ENCODE measurements at places on chromosomes 5 and 9.

DNA sequence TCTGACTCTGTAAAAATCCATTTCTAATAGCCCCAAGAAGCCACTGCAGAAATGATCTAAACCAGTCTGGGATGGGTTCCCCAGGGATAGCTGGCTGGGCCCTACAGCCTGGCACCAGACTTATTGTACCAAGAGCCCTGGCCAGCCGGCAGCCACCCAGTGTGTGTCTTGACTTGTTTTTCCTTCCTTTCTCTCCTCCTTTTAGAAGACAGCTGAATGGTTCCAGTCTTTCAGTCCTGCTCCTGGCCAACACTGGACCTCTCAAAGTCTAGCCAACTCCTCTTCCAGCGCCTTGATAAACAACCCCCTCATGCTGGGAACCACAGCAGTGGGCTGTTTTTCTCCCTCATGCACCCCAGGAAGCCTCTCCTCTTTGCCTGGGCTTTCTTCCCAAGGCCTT lies 34.1 kb downstream of the ATOX1 start:
- no peak for DNase-seq

GRCh38 chr9:1701113-1701512 lies 314.0 kb upstream of the SMARCA2 start:
- no peak for DNase-seq

- no peak for DNase-seq
Observed at GRCh38 chr9:115115117-115115880, 2.7 kb downstream of the TNC start.

DNA sequence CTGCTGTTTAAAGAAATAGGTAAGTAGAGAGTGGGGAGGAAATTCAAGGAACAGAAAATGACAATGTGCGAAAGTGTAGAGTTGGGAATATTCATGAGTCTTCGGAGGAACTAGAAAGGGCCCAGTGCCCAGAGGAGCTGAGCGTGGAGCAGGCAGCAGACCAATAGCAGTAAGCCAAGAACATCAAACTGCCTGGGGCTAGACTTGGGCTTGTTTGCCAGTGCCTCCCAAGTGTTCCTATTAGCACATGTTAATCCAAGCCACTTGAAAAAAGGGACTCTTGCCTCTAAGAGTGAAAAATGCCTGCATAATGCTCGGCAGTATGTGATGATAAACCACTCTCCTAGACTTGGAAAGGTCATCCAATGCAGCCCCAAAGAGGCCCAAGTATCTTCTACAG lies 1.2 kb upstream of the TAL2 start:
- DNase-seq, result no peak

GRCh38 chr9:117809751-117810150 lies 105.5 kb downstream of the TLR4 start:
- DNase-seq, result no peak

DNA sequence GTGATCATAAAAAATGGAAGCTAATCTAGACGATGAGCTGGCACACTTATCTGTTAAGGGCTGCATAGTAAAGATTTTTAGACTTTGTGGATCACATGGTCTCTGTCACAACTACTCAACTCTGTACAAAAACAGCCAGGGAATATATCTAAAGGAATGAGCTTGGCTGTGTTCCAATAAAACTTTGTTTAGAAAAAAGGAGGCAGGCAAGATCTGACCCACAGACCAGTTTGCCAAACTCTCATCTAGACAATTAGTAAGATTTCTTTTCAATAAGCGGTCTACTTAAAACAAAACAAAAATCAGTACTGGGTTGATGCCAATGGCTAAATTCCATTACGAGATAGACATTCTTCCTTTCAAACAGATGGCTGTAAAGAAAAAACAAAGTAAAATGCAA lies 53.0 kb upstream of the RETREG1 start:
- DNase-seq, result no peak

- no peak for DNase-seq
Observed at GRCh38 chr9:10855847-10856246, 243.0 kb upstream of the PTPRD start.

- no peak for DNase-seq
Observed at GRCh38 chr5:134146651-134147518, 29.9 kb downstream of the SKP1 start.

DNA sequence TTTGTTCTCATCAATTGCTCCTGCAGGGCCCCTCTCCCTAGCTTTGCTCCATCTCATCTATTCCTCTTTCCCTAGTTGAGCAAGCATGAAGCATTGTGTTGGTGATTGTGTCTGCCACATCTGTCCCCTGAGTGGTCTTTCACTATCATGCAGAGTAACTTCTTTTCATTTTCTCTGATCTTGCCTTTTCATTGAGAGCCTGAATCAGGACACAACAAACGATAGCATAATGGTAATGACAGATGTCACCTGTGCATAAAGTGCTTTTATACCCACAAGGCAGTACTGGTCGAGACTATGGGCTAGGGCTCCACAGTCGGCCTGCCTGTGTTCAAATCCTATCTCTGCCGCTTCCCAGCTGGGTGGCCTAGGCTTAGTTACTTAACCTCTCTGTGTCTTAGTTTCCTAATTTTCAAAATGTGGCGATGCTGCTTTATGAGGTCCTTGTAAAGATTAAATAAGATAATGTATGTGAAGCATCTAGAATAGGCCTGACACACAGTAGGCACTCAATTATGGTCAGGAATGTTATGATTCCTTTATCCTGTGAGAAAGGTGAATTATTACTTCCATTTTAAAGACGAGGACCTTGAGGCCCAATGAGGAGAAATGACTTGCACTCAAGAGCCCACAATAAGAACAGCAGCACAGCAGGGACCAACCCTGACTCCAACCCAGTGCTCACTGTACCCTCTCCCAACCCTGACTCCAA lies 137.1 kb upstream of the ZNF618 start:
- no peak for DNase-seq
